M059J (cell line): ENCODE measurements at places on chromosomes 13 and 19. TPM values are rescaled to one million over a fixed set of nuclear protein-coding genes. Genes with fewer than 3 reads are reported as not detected.

FGF21 gene
- total RNA-seq, result 0.37 TPM in 1 of 2 replicates, not detected in the other

DNA sequence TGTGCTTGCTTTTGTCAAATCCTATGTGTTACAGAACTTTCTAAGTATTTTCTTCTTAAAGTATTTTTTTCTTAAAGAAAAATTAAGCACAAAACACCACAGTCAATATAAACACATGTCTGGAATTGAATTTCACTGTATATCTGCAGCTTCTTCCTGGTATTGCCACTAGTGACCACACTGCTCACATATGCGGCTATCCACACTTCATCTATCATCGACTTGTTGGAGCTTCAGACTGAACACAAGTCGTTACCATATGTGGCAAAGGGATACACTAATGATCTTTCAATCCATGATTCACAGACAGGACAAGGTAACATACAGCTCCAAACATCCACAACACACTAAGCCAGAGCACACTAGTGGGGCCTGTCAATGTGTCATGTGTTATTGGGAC, 498.4 kb upstream of the ARGLU1 start:
- DNase-seq, result no peak

KCNC3 gene
- total RNA-seq, result not detected in 2 replicates

DNA sequence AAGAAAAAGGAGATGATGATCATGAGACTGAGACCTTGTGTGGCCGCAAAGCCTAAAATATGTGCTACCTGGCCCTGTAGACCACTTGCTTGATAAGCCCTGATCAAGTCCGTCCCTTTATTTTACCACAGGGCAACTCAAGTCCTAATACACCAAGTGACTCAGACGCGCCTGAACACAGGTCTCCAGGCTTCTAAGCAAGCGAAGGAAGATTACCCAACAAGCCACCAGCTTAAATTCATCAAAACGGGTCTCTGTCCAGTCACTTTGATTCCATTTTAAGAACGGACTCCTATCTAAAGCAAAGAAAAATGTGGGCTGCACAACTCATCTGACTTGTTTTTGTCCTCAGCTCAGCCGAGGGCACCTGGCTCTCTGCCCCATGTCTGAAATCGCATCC, 26.8 kb downstream of the SLC7A1 start:
- DNase-seq, result no peak

DNA sequence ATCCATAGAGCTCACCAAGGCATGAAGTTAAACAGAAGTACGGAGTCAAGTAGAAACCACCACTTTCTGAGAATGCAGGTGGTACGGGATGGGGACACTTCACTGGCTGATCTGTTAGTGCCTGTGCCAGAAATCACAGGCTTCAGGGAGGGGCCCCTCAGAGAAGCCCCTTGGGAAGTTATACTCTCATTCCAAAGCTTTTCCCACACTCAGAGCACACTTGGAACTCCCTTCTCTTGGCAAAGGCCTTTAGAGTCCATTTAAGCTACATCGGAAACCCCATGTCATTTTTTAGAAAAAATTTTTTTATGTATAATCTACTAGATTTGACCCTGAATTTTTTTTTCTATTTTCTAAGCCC, 80.7 kb upstream of the WASF3 start:
- no peak for DNase-seq

PSG6 gene
- total RNA-seq, result 0.79 and 0.89 TPM in 2 replicates

- no peak for DNase-seq
Observed at GRCh38 chr19:8255426-8256125, 46.4 kb downstream of the CERS4 start.

DNA sequence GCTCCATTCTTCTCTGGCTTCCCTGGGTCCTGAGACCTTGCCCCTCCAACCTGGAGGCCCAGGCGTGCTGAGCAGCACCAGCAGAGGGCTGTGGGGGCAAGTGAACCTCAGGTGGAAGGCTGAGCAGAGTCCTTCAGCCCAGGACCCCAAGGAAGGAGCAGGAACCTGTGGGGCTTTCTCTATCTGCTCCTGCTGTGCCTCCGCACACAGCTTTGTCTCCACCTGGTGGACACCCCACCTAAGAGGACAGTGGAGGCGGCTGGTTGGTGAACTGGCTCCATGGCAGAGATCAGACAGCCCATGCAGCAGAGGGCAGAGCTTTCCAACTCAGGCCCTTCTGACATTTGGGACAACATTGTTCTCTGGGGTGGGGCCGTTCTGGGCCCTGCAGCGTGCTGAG, 19.7 kb downstream of the ZFR2 start:
- peak; percentile 50 for DNase-seq

- no peak for DNase-seq
Observed at GRCh38 chr13:50359041-50359367, 343.8 kb downstream of the KCNRG start.

PCDH8 gene
- not detected in 2 replicates for total RNA-seq

- DNase-seq, result no peak
Observed at GRCh38 chr13:78029901-78030300, 111.3 kb upstream of the EDNRB start.

ZNF616 gene
- total RNA-seq, result 8.0 and 8.9 TPM in 2 replicates

DNA sequence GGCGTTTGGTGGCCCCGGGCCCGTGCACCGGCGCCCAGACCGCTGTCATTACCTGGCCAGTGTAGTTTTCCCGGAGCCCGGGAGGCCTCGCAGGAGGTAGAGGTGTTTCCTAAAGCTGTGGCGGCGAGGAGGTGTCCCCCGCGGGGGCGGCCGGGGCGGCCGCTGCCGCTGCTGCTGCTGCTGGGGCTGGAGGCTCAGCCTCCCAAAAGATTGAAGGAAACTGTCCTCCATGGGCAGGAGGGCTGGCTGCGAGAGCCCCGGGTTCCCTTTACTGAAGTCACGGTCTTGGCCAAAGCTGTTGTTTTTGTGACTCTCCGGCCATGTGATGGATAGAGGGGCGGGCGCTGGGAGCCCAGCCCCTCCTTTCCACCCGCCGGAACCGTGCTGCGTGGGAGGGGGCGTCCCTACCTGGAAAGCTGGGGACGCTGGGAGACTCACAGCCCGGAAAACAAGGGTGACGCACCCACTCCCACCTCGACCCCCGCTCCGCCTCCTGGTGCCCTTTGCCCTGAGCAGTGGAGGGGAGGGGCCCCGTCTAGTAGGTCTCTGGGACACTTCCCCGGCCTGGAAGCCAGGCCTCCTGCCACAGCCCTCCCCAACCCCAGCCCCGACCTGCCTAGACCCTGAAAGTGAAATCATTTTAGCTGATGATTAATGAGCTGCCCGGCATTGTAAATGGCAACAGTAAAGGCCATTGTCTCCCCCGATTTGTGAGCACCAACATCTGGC, at the start of gene N4BP2L1:
Gene N4BP2L1, minus strand, starts transcription at position 279 of the 729 bp plus-strand sequence. Its CDS starts 48 bp downstream, at position 231.
- DNase-seq, result peak; percentile 56

APC2 gene
- total RNA-seq, result 0.49 TPM in 1 of 2 replicates, not detected in the other

GRCh38 chr19:49391581-49392399, 3.7 kb downstream of the KASH5 start:
- DNase-seq, result peak; percentile 79

DNA sequence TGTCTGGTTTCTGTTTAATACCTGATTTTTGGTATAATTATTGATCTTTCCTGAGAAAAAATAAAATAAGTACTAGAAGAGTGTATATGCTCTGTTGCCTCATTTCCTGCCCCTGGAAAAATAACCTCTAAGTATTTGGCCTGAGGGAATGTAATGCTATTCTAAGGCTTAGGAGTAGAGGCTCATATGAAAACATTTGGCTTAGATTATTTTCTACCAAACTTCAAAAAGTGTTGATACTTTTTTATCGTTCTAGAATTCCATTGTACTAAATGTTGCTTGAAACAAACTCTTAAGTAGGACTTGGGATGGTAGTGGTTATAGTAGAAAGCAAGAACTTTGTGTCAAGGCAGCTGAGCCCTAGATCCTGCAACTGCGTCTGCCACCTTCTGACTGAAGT, 57.8 kb downstream of the COG3 start:
- peak; percentile 23 for DNase-seq

- peak; percentile 75 for DNase-seq
Observed at GRCh38 chr13:43245374-43245964, 222.1 kb downstream of the DNAJC15 start.

DNA sequence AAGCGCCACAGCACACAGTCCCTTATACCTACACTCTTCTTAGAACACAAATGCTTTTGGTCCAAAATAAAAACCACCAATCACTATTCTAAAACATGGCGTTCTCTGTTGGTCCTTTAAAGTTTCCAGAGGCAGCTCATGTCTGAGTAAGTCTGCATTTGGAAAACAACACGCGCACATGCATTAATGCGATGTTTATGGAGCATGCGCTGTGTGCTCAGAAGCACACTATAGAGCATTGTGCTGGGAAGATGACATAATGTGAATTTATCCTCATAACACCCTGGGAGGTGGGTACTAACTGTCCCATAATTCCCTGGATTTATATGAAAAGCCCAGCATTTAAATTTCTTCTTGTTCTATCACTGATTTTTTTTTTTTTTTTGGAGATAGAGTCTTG, 10.7 kb downstream of the ZNF682 start:
- no peak for DNase-seq

ZNF737 gene
- total RNA-seq, result 0.20 and 0.27 TPM in 2 replicates

DNA sequence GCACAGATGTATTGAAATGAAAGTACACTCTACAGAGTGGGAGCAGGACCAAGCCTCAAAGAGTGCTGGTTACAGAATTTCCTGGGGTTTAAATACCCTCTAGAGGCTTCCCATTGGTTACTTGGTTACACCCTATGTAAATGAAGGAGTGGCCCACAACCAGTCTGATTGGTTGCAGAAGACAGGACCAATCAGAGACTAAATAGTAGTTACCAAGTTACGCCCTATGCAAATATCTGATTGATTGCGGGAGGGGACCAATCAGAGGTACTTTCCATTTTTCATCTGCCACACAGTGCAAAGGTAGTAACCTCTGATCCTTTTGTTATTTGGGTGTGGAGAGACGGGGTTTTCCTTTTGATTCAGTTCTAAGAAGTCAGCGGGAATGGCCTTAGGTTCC, 5.5 kb upstream of the ZFP82 start:
- no peak for DNase-seq

GJB6 gene
- not detected in 2 replicates for total RNA-seq

DNA sequence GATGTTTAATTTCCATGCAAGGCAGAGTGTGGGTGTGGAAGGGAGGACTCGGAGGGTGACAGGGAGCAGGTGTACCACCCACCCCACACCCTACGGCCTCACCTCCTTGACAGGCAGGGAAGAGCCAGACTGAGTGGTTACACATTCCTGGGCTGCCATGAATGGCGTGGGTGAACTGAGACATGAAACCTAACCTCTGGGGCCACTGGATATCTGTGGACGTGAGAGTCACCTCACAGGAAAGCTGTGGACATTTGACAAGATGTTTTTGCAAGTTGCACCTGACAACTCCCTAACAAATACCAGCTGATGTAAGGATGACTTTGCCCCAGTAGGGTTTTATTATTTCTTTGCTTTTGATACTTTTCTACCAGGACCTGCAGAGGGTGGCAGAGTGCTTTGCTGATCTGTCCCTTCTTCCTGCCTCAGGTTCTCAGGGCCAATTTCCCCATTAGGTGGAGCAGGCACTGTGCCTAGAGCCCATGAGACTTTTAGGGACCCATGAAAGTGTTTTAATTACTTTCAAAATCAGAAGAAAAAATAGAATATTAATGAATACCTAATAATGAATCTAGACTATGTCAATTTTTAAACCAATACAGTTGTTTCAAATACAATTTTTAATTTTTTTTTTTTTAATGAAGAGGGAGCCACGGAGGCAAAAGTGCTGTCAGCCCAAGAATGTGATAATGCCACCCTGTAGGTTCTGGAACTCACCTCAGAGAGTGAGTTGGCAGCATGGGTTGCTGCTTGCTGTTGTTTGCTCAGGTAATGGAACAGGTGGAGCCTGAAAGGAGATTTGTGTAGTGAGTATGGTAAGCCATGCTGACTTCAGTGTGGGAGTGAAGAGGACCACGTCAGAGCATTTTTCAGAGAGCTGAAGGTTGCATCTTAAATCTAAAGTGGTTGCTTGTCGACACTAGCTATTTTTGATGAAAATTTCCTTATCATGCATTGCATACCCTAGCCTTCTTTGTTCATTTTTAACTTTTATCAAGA, 58.0 kb upstream of the CYSLTR2 start:
- DNase-seq, result peak; percentile 66

DNA sequence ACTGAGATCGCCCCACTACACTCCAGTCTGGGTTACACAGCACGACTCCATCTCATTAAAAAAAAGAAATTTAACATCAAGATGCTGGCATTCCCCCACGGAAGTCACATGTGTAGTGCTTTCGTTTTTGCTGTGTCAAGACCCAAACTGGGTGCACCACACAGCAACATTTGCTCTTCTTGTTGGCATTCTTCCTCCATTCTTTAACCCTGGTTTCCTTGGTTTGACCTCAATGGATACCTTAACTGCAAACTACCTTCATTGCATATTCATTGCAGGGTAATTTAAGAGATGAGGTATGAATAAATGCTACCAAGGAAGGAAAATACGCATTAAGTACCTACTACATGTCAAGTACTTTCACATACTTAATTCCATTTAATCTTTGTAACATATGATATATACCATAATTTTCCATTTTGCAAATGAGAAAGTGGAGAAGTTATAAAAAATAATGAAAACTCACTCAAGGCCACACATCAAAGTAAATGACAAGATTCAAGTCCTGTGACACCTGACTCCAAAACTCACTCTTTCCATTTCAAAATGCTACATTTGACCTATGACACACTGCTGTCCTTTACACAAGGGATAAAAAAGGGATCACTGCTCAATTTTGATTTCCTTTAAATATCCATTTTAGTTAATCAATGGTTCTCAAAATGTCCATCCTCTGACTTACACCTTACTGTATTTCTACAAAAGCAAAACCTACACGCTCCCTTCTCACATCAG, 59.2 kb downstream of the STK24 start:
- no peak for DNase-seq

ZNF491 gene
- 0.39 and 0.64 TPM in 2 replicates for total RNA-seq

- DNase-seq, result no peak
Observed at GRCh38 chr13:114229506-114229905, 5.2 kb upstream of the CDC16 start.

DNA sequence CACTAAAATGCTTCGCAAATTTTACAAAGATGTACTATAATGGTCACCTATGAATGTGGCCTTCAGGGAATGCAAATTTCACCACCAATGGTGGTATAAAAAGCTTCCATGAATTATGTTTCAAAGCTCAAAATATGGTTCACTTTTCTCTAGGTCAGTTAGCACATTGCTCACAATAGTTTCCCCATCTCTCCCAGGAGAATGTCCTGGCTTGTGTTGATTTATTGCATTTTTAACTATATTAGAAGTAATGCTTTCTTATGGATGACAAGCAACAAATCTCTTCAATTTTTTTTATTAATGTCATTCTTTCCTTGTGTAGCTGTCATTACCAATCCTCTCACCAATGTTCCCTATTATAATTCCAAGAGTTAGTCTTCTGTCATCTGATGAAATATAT, 621.2 kb downstream of the TBC1D4 start:
- DNase-seq, result no peak
